Amniotic stem cell (primary cell): ENCODE measurements at places on chromosomes 6 and 20.

- peak; percentile 79 for DNase-seq
Measured at GRCh38 chr6:139743664-139744437, 369.4 kb upstream of the CITED2 start.

DNA sequence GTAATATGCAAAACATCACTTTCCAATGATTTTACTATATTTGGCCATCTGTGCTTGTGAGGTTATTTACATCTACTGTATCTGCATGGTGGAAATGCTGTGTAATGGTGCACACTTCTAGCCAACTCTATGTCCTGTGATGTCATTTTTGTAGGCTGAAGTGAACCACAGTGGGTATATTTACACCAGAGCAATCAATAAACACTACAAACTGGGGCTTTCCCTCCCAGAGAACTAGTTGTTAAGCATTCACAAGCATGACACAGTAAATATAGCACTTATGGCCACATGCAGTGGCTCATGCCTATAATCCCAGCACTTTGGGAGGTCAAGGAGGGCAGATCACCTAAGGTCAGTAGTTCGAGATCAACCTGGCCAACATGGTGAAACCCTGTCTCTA, 4.9 kb downstream of the SLC22A2 start:
- no peak for DNase-seq

DNA sequence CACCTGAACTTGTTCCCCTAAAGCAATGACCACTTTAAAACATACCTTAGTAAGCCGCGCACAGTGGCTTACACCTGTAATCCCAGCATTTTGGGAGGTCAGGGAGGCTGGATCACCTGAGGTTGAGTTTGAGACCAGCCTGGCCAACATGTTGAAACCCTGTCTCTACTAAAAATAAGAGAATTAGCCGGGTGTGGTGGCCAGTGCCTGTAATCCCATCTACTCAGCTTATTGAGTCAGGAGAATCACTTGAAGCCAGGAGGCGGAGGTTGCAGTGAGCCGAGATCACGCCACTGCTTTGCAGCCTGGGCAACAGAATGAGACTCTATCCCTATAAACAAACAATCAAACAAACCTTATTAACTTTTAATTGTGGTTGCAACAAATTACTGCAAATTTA, 1.6 kb upstream of the RAET1E start:
- DNase-seq = no peak

DNA sequence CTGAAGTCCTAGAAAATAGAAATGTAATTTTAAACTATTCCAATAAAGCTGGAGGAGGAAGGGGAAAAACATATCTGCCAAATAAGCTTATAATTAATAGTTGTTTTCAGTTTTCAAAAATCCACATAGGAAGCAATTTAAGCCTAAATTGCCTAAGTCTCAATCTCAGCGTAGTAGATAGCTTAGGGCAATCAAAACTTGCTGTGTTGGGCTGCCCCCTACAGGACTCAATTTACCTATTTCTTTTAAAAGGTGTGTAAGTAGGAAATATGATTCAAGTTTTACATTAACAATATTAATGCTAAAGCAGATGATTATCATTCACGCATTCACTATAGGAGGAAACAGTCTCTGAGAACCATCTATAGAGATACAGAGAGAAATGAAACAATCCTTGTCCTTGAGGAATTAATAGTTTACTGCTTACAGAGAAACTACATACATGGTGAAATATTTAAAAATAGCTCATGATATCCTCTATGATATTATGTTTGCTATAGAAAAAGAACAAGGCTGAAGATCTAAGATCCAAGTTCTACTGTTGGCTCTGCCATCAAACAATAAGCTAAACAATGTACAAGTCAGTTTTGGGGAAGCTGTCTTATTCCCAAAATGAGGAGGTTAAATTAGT, 102.1 kb downstream of the ATG5 start:
- DNase-seq = peak; percentile 56

DNA sequence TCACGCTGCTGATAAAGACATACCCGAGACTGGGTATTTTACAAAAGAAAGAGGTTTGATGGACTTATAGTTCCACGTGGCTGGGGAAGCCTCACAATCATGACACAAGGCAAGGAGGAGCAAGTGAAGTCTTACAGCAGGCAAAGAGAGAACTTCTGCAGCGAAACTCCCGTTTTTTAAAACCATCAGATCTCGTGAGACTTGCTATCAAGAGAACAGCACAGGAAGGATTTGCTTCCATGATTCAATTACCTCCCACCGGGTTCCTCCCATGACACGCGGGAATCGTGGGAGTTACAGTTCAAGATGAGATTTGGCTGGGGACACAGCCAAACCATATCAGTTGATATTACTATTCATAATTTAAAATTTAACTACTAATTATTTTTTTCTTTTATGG, 157.3 kb upstream of the ATXN1 start:
- DNase-seq = no peak

DNA sequence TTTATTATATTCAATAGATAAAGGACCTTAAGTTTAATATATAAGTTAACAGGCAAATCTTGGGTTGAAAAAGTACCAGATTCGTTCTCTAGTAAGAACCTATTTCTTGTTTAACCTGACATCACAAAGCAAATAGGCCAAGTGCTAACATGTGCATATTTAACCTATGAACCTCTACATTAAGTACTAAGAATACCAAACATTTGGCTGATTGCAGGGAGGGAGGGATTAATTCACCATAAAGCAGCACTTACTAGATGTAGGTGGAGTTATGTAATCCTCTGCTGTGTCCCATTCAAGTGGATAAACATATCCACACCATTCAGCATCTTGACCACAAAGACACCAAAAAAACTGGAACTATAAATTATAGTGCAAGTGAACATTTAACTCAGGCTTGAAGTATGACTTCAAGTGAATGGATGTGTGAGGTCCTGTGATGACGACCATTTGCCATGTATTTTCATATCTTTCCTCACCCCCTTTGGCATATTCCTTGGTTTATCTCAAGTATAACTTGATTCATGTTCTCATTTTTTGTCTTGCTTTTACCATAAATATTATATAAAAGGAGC, 10.2 kb downstream of the STX11 start:
- no peak for DNase-seq

DNA sequence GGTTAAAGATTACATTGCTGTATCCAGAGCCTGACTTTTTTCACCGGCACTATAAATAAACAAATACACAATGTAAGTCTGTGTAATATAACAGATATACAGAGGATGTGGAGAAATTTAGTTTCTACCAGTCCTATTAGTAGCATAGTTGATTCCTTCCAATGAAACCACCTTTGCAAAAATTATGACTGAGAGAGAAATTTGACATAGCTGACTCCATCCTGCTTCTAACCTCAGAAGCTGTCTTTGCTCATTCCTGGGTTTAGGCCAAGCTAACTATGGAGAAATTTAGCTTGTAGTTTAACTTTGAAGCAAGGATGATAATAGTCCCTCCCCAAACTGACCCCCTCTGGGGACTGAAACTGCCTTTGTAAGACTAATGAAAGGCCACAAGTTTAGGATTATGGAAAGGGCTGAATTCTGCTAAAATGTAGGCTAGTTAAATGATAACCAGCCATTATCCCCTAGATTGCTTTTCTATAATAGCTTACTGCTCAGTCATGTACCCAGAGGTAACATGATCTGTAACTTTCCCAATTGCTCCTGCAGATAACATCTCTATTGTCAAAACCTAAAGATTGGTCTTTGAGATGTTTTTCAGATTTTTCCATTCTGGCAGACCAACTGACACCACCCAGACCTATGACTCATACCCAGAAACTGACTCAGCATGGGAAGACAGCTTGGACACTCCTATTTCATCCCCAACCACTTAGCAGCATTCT, 172.8 kb upstream of the ARG1 start:
- peak; percentile 42 for DNase-seq

DNA sequence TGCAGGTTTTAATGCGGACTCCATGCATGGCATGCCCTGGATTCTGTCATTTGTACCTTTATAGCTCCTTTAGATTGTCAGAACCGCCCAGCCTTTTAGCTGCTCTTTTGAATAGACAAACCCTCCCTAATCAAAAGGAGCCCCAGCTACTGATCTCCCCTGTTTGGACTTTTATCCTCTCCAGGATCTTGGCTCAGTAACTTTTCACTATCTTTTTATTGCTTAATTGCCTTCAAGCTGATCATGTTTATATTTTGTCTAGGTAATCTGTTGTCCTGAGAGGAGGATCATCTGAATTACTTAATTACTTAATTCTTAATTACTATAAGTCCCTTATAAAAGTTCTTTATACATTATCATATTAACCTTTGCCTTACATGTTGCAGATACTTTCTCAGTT, 93.2 kb downstream of the HIVEP1 start:
- no peak for DNase-seq

GRCh38 chr6:146871611-146872425, 273.0 kb downstream of the ADGB start:
- no peak for DNase-seq

- no peak for DNase-seq
Measured at GRCh38 chr6:35139924-35140638, 1.1 kb downstream of the TCP11 start.

GRCh38 chr20:61580958-61581824, 329.1 kb downstream of the CDH4 start:
- DNase-seq = no peak

- no peak for DNase-seq
Measured at GRCh38 chr6:137316626-137317025, 97.4 kb upstream of the IFNGR1 start.

DNA sequence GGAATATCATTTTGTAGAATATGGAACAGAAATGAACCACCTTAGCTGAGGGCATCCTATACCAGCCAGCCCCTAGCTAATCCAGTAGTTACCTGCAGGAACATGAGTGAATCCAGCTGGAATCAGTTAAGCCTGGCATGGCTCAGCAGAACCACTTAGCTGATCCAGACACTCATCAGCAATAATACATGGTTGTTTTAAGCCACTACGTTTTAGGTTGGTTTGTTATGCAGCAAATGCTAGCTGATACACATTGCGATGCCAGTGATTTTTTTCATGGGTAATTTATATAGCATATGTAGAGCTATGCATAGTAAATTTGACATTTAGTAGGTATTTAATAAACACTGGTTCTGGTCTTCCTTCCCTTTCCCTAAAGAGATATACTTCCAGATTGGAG, 201.9 kb upstream of the JAG1 start:
- no peak for DNase-seq

DNA sequence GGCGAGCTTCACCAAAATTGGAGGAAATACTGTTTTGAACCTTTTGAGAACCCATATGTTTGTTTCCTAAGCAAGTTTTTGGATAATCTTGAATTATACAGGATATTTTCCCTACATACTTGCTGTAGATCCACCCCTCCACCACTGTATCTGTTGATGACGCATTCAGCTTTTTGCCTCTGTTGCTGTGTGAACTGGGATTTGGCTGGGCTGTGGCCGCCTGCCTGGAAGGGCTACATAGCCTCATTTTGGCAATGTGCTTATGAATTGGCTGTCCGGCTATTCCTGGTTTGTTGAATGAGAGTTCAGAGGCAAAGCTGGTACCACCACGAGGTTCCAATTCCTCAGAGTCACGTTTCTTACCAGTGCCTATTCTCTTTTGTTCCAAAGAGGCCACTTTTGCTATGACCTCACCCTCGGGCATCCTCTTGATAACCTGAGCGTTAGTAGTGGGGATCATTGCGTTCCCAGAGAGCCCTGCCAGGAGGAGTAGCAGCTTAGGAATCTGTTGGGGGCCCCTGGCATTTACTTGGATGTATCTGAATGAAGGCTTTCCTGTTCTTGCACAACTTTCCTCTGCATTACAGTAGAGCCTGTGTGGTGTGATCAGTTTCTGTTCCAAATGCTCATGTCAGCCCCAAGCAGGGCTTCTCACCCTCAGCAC, 6.4 kb downstream of the FAM83D start:
- DNase-seq = no peak

DNA sequence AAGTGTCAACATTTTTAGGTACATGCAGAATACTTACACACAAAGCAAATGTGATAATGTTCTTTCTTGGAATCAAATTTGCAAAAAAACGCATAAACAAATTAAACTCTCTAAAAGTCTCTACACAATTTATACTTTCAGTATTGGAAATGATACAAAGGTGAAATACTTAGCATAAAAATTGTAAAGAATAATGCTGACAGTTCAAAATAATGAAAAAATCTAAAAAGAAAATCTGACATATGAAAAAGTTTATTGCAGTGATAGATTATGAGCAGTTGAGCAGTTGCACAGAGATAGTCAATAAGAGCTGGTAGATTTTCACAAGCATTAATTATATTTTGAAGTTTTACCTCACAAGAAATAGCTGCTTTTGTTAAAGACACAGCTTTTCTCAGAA, 1176.4 kb upstream of the EYS start:
- DNase-seq = no peak

DNA sequence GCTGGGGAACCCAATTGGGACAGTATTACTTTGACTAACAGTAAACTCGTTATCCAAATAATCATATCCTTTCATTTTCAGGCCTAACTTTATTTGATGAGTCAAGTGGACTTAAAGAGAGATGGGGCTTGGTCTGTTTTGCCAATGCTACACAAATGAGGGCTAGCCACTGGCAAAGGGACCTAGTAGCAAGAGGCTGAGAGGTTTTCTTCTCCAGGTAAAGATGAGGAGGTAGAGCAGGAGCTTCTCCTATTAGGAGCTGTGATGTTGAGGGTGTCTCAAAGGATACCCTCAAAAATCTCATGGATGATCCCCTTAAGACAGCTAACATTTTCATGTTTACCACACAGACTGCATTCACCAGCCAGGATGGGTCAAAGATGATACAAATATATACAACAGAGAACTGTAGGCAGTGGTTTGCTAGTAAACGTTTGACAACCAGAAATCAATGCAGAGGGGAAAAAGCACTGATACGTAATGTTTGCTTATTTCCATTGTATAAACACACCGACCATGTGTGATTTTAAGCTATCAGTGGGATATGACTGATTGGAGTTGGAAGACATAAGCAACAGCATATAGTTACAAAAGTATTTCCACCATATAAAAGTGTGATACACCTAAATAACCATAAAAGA, 153.3 kb downstream of the IBTK start:
- DNase-seq = no peak

- DNase-seq = no peak
Measured at GRCh38 chr6:80250391-80250997, 144.0 kb downstream of the BCKDHB start.

- no peak for DNase-seq
Measured at GRCh38 chr20:13934992-13935894, 55.2 kb downstream of the SEL1L2 start.

DNA sequence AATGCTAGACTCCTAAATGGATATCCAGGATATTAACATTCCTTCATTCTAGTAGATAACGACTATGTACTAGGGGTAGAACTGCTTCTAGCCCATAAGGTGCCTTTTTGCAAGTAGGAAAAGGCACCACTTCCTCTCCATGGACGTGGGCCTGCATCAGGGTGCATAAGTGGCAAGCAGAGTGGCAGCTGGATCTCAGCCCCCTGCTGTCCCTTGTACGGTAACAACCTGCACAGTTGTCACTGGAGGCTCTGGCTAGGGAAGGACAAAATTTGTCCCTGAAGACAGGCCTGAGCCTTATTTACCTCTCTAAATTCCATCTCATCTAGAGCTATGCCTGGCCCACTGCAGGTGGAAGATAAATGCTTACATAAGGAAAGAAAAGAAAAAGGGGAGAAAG, 42.5 kb upstream of the SAYSD1 start:
- DNase-seq = no peak

GRCh38 chr6:110748453-110748852, 66.8 kb downstream of the CDK19 start:
- DNase-seq = no peak
